ENCODE measurements at places on chromosomes 6 and 20.

DNA sequence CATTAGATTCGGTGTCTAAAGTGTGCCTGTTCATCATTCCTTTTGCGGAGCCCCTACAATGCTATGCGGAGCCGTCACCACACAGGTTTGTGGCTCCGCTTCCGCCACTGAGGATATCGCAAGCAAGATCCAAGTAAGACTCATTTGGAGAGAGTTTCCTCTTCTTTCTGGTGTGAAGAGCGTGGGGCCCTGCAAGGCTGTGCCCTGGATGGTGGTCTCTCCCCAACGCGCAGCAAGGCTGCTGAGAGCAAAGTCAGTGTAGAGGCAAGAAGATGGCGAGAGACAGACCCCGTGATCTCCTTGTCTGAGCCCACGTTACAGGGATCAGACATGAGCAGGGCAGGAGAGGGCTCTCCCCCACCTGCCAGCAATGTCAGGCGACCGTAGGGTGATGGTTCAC is 96.3 kb upstream of the AFDN start:
- DNase-seq, result no peak

DNA sequence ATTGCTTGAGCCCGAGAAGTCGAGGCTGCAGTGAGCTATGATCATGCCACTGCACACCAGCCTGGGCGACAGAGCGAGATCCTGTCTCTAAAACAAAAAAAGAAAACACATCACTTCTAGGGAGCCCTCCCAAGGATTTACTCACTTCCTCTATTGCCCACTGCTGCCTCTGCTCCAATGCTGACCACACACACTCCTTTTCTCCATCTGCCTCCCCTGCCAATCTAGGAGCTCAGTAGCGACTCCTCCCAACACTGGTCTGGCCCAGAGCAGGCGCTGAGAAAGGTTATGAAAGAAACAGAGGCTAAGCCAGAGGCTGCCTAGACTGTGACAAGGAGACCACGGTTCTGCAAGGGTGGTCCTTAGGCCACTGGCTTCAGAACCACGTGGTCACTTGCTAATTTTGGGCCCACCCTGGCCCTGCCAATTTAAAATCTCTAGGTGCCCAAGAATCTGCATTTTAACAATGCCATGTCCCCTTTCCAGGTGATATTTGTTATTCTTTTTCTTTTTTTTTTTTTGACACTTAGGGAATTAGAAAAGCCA is 1.3 kb upstream of the E2F1 start:
- DNase-seq, result no peak

GRCh38 chr6:4370066-4370465 is 234.7 kb upstream of the ECI2 start:
- no peak for DNase-seq

DNA sequence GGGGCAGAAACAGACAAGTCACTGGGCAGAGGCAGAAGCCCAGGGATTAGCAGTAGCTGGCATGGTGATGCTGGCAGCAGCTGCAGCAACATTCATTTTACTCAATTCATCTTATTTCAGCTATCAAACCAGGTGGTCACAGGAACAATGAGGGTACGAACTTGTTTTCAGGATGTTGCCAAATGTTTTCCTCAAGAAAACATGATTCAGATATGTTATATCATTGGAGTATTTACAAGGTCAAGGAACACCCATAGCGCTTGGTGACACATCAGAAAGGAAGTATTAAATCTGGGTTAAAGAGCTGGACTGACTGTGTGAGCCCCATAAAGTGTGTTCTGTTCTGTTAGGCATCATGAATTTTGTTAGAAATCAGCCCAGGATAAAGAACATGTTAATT is 456.9 kb upstream of the ID4 start:
- DNase-seq, result no peak

DNA sequence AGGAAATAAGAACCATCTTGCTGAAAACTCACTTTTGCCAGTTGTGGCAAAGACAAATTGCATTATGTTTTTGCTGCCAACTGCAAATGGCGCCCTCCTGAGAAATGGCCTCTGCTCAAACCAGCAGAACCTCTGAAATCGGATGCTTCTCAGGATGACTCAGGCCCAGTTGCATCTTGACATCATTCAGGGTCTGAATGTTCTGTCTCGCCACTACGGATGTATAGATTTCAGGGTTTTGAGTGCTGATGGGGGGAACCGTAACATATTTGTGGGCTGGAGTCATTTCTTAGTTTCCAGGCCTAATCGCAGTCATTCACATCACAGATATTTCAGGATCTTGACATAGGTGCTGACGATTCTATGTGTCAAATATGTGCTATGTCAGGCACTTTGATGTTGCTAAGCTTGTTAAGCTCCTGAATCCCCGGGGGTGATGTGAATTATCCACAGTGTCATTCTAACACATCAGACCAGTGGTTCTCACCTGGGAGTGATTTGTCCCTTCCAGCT is 207.1 kb downstream of the NFATC2 start:
- DNase-seq, result no peak

DNA sequence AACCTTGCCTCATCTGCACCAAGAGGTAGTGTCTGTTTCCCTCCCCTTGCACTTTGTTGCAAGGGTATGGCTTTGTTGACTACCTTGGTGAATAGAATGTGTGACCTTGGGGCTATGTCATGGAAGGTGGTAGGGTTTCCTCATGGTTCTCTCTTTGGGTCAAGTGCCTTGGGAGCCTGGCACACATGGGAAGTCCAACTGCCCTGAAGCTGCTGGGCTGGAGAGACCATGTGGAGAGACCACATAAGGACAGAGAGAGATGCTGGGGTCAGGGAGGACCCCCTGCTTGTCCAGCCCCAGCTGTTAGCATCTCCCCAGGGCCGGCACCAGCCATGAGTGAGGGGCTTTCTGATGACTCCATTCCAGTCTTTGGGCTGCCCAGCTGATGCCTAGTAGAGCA is 95.5 kb upstream of the PAX1 start:
- DNase-seq, result no peak

- no peak for DNase-seq
Observed at GRCh38 chr6:136975089-136975715, 53.1 kb downstream of the SLC35D3 start.

GRCh38 chr6:148761527-148762011 is 14.7 kb downstream of the UST start:
- DNase-seq, result no peak

DNA sequence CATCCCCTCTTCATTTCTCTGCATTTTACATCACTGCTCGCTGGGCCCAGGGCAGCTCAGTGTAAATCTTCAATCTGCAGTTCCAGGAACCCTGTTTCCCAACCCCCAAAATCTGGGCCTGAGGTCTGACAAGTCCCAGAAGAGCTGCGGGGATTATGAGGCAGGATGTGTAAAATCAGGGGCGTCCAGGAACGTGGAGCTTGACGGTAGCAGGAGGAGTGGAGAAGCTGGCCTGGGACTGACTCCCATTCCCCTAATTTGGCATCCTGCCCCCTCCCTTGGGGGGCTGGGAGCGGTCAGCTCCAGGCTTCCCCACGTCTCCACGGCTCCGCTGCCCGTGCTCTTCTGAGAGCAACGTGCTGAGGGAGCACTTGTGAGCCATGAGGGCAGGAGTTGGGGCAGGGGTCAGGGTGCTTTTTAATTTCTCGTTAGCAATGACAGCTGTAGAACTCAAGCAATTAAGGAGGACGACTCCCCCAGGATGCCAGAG is 23.4 kb upstream of the VEGFA start:
- no peak for DNase-seq

DNA sequence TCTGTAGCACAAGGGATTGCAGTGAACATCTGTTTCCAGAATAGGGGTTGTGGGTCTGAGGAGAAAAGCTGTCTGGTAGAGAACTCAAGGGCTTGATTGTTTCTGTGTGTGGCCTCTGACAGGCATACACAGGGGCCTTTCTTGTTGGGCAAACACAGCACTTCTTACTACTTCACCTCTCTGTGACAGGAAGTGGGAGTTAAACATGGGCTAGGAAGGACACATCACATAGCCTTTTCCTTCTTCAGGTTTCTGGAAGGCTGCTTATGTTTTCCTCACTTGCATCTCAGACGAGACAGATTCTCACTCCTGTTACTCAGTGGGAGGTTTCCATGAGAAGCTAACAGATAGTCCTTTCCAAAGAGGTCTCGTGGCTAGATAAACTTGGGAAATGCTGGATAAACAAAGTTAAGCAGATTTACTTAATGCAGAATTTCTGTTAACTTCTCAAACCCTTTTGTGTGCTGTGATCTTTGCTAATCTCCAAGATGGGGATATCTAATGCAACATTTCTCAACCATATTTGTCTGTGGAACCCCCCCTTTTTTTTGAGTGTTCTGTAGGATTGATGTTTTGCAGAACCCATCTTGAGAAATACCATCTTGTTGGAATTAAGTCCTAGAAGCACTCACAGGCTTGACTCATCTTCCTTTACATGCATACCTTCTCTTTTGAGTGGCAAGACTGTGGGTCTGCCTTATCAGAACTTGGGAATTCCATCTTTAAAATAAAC is 41.9 kb upstream of the RNF8 start:
- DNase-seq, result no peak
